ENCODE measurements at places on chromosomes 11 and 22.
A peak's percentile ranks its signal among the peaks of the same experiment; 100 is the strongest.

- DNase-seq: peak; percentile 27
Observed at GRCh38 chr11:126305699-126306098, 1.8 kb downstream of the DCPS start.

GRCh38 chr11:68950270-68950669 is 30.5 kb downstream of the MRGPRD start:
- no peak for DNase-seq

DNA sequence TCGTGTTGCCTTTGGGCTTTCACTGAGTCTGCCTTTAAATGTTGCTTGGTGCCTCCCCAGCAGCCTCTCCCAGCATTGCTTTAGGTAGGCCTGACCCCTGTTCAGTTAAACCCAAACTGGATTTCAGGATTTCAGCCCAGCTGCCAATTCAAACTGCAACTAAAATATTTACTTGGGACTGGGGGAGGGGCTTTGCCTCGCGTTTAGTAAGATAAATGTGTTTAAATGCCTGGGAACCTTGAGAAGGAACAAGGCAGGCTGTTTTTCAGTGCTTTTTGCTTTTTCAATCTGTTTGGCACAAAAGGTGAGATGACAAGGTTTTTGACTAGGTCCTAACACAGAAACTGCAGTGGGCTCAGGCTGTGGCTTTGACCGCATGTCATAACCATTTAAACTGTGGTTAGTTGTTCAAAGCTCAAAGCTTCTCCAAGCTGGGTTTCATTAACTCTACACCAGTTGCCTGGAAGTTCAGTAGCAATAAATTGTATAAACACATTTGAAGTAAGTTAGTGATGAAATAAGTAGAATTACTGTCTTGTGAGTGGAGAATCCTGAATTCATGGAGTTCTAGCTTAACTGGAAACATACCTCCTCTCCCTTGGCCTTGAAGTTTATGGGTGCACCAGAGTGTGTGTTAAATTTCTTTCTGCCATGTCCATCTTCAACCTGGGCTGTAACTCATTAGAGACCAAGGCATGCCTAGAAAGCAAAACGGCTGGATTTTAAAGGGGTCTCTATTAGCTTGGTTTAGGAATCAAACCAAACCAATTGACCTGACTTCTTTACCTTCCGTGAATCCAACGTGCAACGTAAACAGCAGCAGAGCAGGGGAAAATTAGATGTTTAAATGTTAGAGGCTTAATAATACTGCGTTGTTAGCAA is 3.6 kb downstream of the PKNOX2 start:
- no peak for DNase-seq

- no peak for DNase-seq
Observed at GRCh38 chr22:49951678-49951985, 8.9 kb upstream of the PIM3 start.

GRCh38 chr11:58573451-58574104 is 2.1 kb downstream of the LPXN start:
- peak; percentile 74 for DNase-seq

DNA sequence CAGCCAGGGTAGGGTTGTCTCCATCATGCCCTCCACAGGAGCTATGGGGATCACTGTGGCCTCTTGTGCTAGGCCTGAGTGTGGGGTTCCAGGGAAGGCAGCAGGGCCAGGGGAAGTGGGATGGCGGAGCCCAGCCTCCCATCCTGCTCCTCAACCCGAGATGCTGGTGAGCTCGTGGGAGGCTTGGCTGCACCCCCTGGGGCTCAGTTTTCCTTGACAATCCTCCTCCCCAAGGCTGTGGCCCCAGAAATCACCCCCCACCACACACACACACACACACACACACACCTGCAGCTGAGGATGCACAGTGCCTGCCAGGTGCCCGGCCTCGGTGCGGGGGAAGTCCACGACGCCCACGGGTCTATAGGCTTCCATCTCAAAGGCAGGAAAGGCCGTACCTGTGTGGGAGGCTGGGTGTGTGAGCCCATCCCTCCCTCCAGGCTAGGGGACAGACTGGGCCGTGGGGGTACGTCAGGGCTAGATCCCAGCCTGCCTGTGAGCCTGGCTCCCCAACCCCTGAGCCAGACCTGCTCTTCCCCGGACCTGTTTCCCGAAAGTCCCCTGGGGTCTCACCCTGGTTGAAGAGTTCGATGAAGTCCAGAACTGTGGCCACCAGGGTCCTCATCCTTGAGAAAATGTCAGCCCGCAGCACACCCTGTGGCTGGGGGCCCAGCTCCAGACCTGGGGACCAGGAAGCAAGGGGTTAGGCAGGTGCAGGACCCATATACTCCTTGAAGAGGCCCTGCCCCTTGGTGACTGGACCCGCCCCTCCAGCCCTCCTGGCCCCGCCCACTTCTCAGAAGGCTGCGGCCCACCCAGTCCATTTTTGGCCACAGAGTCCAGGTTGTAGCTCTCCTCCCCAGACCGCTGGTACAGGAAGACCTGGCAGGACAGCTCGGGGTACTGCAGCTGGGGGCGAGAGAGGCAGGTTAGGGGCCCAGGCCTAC is 5.2 kb upstream of the TBX10 start:
- no peak for DNase-seq

GRCh38 chr11:118435290-118435892 is 901 bp upstream of the KMT2A start:
- peak; percentile 65 for DNase-seq

GRCh38 chr22:43333156-43333555 is 10.0 kb downstream of the SCUBE1 start:
- no peak for DNase-seq

DNA sequence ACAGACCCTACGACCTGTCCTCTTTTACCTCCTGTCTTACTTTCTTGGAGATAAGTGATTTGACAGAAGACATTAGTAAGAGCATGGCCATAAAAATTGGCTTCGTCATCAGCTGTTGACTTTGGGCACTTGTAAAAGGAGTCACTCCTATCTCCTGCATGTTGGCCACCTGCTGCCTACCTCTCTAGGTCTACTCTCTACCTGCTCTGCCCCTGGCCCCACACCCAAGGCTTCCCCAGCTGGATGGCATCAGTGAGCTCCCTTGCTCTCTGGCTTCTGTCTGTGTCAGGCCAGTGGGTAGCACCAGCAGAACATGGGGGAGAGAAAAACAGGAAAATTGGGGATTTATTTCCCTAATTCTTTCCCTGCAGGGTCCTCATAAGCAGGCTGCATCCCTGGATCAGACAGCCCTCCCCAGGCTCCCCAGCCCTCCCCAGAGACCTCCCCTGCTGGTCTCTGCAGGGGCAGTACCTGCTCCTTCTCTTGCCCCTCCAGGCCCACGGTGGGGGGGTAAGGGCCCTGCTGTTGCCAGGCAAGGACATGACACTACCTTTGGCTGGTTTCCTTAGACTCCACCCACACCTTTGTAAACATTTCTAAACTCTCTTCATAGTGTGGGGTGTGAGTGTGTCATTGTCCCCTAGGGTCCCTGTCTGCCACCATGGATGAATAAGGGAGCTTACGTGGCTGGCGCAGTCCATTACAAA is 157.0 kb upstream of the NECTIN1 start:
- DNase-seq: no peak

GRCh38 chr11:76624500-76625379 is 45.8 kb downstream of the LRRC32 start:
- DNase-seq: no peak

DNA sequence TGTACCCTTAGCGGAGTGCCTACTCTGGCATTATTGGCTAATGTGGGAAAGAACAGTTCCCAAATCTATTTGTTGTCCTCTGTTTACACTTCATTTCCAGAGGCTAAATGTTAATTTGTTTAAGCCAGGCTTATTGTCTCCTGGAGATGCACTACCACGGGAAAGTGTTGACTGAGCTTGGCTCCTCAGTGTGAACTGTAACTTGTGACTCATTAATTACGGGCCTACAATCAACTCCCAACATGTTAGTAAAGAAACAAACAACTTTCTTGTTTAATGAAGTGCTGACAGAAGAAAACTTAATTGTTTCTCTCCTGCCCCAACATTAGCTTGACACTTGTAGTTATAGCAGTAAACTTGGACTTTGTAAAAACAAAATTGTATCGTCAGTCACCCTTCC is 130.4 kb downstream of the ATXN10 start:
- no peak for DNase-seq

DNA sequence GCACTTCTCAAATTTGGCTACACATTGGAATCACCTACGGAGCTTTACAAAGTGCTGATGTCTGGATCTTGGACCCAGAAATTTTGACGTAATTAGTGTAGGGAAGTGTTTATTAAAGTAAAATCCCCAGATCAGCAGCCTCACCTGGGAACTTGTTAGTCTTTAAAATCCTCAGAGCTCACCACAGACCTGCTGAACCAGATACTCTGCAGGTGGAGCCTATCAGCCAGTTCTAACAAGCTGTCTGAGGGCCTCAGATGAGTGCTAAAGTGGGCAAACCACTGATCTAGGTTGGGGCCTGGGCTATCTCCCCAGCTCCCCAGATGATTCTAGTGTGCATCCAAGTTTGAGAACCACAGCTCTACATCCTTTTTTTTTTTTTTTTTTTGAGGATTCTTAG is 436.0 kb downstream of the ETS1 start:
- DNase-seq: no peak

DNA sequence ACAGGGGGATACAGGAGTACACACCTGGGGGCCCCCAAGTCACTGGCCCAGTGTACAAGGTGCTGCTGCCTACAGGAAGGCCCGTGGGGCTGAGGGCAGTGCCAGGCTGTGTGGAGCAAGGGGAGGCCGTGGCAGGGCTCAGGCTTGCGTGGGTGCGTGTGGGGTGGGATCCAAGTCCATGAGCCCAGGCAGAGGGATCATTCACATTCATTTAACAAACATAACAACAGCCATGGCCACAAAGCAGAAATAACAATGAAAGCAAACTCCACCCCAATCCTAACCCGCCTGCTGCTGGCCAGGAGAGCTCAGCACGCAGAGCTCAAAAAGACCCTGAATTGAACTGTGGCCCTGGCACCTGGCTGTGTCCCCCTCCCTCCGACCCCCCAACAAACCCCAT is 17.0 kb upstream of the SCGB1A1 start:
- no peak for DNase-seq

GRCh38 chr11:48109046-48109666 is 107.5 kb upstream of the OR4B1 start:
- DNase-seq: no peak

DNA sequence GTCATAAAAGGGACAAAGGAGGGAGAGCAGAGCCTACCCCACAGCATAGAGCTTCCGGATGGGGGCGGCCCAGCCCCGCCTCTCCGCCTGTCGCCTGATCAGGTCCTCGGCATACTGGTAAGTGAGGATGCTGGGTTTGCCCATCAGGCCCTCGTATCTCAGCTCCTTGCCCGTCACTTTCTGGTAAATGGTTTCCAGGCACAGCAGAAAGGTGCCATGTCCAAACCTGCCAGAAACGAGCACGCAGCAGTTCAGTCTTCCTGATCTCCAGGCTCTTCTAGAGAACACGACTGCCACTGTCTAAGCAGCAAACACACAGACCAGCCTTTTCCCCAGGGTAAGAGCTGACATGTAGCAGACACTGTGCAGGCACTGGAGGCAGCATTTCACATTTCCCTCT is 17.4 kb upstream of the TMEM121B start:
- DNase-seq: no peak

DNA sequence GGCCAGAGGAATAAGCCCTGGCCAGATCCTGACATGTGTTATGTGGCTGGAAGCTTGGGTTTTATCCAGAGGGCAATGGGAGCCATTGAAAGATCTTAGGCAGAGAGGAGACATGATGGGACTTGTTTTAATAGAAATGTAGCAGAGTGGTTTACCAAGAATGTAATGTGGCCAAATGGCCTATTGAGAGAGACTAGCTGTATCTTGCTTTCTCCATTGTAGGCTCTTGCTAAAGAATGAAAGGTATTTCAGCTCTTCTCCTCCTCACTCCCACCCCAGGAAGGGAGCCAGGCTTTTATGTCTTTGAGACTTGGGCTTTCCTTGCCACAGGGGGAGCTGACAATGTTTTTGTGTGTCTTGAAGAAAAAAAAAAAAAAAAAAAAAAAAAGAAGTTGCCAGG is 82.3 kb downstream of the TRIM29 start:
- no peak for DNase-seq

GRCh38 chr11:99171330-99171729 is 150.6 kb downstream of the CNTN5 start:
- DNase-seq: no peak

DNA sequence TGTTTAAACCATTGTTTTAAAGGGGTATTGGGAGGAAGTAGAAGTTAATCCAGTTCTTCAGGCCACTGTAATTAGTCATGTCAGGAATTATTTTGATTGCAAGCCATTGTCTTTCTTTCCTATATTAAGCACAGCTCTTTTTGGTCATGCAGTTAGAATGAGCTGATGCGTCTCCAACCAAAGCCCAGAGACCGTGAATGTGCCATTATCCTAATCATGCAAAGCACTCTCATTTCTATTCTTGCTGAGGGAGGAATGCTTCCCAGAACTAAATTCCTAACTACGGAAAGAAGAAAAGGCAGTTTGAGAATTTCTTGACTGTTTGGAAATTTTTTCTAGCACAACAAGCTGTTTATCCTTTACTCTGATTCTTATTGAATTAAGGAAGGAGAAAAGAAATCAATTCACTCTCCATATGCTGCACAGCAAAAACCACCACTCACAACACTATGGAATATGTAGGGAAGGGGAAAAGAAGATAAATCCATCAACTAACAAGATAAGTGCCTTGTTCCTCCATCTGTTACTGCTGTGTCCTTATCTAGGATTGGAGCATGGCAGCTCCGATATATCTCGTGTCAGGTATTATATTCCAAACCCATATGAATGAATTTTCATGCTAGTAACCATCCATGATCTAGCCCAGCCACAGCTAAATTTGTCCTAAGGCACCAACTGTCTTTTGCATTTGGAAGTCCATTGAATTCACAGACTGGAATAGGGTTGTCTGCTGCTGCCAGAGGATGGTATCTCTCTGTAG is 70.8 kb downstream of the NTM start:
- no peak for DNase-seq

DNA sequence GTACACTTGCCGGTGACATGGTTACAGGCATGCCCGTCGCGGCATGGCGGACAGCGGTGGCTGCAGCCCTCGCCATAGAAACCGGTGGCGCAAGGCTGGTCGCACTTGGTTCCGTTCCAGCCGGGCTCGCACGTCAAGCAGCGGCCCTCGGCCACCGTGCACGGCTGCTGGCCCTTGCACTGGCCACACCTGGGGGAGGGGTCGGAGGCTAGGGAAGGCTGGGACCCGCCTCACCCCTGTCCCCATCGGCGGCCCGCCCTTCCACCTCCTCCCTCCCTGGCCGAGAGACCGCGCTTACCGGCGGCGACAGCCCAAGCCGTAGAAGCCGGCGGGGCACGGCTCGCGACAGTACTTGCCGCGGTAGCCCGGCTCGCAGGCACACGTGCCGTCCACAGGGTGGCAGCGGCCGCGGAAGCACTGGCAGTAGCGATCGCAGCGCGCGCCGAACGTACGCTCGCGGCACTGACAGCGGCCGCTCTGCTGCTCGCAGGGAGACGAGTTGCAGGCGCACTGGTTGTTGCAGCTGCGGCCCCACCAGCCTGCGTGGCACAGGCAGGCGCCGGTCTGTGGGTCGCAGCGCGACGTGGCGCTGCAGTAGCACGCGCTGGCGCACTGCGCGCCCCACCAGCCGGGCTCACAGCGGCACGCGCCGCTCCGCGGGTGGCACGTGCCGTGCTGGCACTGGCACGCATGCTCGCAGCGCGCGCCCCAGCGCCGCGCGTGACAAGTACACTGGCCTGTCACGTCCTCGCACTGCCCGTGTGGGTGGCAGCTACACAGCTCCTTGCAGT is 6.7 kb downstream of the SCARF2 start:
- DNase-seq: peak; percentile 69

Measured in activated naive CD4-positive, alpha-beta T cell treated with Interleukin-2 at 50 U/mL for 16 hours (primary cell).